ENCODE measurements at places on chromosomes 7 and 10.

GRCh38 chr10:99551158-99551557, 18.4 kb downstream of the NKX2-3 start:
- DNase-seq, result no peak

DNA sequence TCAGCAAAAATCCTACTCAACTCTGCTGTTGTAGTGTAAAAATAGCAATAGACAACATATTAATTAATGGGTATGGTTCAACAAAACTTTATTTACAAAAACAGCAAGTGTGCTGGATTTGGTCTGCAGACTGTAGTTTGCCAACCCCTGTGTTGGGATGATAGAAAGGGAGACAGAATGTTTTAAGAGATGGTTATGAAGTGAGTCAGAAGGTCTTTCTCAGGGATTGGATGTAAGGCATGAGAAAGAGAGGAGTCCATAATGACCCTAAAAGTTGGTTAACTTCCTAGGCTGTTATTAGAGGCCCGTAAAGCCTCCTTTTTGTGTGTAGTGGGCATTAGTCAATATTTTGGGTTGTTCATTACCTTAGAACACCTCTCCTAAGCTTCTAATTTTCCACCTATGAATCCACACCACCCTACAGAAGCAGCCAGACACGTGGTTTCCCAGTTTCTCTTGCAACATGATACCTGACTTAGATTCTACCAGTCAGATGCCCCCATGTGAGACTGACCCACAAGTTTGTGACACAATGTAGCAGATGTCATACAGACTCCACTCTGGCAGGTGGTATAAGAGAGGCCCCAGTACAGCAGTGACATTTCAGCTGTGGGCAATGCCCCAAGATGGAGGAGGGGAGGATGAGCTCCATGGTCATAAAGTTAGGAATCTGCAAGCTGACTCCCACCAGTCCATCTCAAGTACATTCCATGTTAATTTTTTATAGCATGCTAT, 1015.6 kb downstream of the KCNMA1 start:
- no peak for DNase-seq

DNA sequence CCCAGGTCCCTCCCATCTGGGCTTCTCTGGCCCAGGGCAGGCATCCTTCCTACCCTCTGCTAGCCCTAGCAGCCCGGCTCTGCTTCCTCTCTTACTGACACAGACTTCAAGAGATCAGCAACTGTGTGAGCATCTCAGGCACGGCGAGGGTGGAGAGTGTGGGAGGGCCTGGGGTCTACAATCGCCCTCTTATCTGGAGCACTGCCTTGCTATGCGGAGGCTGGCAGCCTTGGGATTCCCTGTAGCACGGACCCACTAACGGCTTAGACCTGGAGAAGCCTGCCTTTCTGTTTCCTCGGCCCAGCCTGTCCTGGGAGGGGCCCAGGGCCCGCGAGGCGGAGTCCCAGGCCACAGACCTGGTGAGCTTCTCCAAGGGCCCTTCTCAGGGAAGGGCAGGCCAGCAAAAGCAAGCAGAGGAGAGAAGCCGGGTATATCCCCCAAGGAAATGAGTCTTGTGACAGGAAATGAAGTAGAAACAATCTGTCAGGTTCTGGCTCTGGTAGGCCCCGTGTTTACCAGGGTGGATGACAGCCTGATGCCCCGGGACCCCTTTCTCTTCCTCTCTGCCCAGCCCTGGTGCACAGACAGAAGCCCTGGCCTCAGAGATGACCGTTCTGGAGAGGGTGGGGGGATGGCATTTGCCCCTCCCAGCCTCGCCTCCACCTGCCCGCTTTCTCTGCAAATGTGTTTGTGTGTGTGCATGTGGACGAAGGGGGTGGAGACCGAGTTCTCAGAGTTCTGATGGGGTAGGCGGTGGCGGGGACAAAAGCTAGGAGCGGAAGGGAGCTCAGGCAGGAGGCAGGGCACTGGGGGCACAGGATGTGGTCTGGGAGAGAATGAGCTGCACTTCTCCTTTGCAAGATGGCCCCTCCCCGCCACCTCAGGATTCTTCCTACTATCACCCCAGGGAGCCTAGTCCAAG, 2.5 kb downstream of the LRCH4 start:
- peak; percentile 85 for DNase-seq

GRCh38 chr10:47349516-47349915, 1.4 kb downstream of the RBP3 start:
- no peak for DNase-seq

DNA sequence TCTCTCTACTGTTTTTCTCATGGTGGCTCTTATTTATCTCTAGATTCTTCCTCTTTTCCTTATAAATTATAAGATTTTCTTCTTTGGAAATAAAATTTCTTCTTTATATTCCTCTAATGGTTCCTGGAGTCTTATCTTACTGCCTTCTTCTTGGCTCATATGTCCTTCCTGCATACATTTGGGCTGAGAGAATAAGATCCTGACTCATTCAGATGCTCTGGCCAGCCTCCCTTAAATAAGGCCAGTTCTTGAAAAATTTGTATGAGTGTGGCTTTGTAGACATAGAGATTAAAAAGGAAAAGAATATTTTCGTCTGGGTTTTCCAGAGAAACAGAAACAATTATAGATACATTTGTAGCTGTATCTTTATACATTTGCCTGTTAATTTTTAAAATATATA, 411.3 kb downstream of the KIF20B start:
- DNase-seq, result no peak

DNA sequence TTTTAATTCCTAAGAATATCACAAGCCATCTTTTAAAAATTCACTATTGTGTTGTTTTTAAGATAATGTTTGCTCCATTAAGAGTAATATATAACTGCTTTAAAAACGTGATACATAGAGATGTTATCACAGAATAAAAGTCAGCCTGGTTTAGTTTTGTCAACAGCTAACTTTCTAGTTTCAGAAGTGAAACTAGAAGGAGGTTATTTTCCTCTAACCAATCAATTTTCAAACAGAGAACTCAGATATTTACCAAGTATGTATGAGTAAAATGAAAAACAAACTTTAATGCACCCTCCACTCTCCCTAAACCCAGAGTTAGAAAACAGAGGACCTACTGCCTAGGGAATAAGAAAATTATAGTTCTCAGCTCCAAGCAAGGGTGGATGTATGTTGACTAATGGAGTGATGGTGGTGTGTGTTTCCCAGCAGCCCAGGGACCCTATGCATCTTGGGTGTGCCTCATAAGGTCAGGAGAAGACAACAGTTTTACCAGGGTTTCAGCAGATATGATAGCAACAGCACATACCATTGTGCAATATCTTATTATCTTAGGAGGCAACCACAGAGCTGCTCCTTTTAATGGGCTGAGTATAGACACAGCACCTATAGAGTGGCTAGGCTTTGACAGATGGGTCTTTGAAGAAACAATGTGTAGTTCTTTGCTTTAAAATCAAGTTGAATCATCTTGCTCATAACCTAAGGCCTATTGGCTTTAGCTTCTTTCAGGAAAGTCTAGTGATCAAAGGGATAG, 58.4 kb downstream of the PTPRZ1 start:
- no peak for DNase-seq

DNA sequence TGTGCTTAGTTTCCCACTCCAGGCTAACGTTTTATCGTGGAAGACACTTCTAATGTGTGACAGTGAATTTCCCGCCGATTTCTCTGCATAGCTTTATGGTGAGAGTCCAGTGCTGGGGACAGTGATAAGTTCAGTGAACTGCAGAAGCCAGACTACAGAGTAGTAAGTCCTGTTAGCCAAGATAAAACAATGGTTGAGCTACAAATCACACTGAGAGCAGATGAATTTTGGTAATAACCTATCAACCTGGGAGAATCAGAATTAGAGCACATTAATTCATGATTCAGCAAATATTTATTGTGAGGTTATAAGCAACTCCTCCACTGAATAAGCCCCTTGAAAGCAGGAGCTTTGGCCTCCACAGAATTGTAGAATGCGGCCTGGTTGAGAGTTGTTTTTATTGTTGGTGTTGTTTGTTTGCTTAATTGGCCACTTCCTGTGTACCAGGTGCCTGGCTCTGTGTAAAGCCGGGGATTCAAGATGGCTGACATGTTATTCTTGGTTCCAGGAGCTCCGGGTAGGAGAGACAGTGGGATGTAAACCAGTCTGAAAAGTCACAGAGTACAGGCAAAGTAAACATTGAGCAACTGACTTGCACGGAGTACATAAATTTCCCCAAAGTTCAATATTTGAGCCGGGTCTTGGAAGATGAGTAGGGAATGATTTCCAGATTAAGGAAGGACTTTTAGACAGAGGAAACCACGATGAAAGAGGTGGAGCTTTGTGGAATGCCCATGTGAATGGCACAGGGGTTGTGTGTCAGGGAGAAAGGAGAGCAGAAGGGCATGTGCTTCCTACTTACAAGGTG, 112.7 kb downstream of the SNX10 start:
- no peak for DNase-seq

DNA sequence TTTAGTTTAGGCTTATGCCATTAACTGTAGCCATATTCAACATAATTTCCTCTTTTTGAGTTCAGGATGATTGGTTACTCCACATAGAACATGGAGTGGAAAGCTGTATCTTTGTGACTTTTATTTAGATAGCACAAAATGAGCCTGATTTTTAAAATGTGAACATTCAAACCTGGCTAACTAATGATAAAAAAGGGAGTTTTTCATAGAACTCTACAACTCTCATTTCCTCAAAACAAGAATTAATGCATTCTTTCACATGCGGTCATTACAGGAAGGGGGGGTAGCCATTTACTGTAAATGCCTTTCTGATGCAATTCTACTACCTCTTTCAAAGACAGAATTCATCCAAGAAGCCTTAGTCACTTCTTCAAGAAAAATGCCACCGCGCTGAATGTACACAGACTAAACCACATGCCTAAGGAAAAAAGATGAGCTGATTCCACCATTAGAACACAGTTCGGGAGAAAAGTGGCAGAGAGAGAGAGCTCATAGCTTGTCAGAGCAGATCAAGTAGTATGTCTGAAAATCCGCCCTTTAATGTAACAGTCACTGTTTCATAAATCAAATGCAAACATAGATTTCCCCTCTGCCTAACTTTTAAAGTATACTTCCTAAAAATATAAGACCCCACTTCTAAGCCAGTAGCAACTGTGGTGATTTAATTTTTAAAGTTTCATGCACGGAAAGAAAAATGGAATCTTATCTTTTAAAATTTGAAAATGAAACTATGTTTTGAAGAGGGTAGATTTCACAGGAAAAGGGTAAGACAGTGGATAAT, 226.4 kb upstream of the KLF14 start:
- peak; percentile 81 for DNase-seq

DNA sequence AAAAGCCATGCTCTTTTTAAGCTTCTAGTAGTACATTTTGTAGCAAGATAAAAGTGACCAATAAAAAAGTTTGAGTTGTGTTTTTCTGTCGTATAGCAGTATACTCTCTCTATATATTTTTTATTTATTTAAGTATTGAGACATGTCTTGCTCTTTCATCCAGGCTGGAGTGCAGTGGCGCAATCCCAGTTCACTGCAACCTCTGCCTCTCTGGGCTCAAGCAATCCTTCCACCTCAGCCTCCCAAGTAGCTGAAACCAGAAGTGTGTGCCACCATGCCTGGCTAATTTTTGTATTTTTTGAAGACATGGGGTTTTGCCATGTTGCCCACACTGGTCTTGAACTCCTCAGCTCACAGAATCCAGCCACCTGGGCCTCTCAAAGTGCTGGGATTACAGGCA, 2.8 kb downstream of the SUGCT start:
- DNase-seq, result no peak

- DNase-seq, result no peak
Measured at GRCh38 chr7:45689011-45689796, 115.0 kb downstream of the ADCY1 start.

GRCh38 chr7:64407148-64407547, 93.4 kb downstream of the ZNF736 start:
- DNase-seq, result no peak

GRCh38 chr10:35127289-35127891, 744 bp downstream of the CREM start:
- DNase-seq, result peak; percentile 59

GRCh38 chr10:27252267-27253000, 11.8 kb upstream of the ACBD5 start:
- peak; percentile 80 for DNase-seq

DNA sequence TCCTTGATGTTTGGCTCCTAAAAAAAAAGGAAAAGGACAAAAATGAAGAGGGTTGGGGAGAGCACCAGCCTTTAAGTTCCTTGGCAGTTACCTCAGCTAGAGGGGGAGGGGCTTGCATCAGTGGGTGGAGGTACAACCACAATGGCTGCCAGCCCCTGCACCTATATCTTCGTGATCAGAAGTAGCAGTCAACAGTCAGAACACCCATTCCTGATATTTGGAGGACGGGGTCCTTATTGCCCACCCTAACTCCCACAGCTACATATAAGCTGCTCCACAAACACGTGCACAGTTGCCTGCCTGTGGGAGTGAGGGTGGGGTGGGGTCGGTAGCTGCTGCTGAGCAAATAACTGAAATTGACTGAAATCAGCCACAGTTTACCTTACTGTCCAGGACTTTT, 26.2 kb downstream of the C1GALT1 start:
- DNase-seq, result no peak

DNA sequence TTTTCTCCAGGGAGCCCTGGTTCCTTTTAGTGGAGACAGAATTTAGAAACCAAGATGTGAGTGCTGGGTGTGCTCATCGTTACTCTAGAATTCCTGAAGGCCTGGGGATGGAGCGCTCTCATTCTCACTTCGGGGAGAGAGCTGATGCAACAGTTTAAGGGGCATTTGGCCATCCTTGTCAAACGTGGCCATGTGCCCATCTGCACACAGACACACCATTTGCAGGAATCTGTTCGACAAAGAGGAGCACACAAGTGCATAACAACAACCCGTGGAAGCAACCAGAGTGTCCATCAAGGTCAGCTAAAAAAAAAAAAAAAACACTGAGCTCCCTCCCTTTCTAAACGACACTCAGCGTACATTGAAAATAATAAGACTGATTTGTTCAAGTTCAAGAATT, 23.0 kb upstream of the RET start:
- DNase-seq, result no peak

GRCh38 chr7:107891636-107892366, 818 bp downstream of the DLD start:
- peak; percentile 31 for DNase-seq

- no peak for DNase-seq
Measured at GRCh38 chr10:16886031-16886430, 68.8 kb upstream of the RSU1 start.

DNA sequence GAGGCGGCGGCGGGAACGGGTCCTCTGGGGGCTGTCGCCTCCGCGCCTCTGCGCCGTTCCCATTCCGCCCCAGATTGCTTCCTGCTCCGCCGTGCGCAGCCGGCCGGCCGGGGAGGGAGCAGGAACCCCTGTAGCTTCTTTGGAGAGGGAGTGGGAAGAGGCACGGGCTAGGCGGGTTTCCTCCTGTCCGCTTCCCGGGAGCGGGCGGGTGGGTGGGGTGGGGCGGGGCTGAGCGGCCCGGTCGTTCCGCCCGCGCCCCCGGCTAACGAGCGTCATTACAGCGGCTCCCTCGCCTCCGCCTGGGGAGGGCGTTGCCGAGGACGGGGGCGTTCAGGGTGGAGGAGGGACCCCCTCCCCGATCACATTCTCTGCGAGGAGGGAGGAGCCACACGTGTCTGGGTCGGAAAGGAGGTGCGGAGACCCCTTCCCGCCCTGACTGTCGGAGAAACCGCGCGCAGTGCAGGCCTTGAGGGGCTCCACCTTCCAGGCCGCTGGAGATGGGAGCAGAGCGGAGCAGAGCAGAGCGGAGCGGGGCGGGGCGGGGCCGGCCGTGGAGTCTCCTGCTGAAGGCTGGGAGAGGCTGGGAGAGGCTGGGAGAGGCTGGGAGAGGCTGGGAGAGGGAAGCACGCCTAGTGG, 39.7 kb downstream of the AGAP3 start:
- DNase-seq, result no peak

GRCh38 chr7:5422396-5423305, 983 bp downstream of the TNRC18 start:
- DNase-seq, result no peak

GRCh38 chr10:127498087-127498486, 51.0 kb upstream of the NPS start:
- no peak for DNase-seq

- peak; percentile 90 for DNase-seq
Measured at GRCh38 chr10:102229810-102230263, 3.7 kb downstream of the ELOVL3 start.

Measured in activated naive CD4-positive, alpha-beta T cell treated with anti-CD3 and anti-CD28 coated beads for 36 hours (primary cell).